ENCODE measurements at places on chromosomes 4 and X. TPM values are rescaled to one million over a fixed set of nuclear protein-coding genes. Genes with fewer than 3 reads are reported as not detected.

DNA sequence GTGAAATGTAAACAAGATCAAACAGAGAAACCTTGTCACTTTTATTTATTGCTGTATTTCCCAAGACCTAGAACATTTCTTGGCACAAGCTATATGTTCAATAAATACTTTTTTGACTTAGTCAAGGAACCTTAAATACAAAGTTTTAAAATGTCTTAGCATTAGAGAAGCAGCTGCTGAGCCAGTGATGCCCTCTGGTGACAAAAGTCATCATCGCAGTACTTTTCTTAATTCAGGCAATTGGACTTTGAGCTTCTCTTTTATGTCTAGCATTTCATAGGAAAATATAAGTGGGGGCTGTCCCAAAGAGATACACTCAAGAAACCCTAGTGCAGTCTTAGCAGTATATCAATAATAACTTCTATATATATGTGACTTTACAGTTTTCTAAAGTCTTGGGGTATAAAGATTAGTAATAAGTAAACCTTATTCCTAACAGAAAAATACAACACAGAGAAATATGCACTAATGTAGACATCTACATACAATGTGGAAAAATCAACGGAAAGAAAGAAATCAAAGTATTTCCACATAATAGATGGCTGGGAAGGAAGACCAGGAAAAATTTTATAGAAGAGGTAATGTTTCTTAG is 118.4 kb downstream of the DTHD1 start:
- peak; percentile 37 for DNase-seq

DNA sequence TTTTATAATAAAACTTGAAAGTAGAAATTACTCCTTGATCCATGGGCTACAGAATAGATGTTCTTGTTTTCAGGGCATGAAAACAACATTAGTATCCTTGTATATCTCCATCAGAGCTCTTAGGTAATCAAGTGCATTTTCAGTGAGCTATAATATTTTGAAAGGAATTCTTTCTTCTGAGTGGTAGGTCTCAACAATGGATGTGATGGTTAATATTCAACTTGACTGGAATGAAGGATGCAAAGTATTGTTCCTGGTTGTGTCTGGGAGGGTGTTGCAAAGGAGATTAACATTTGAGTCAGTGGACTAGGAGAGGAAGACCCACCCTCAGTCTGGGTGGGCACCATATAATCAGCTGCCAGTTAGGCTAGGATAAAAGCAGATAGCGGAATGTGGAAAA is 100.1 kb downstream of the LCORL start:
- no peak for DNase-seq

GRCh38 chrX:153334654-153335295 is 822 bp downstream of the ZNF275 start:
- no peak for DNase-seq

Gene NAP1L2
- total RNA-seq: 1.6 TPM

GRCh38 chr4:88320224-88320779 is 35.9 kb upstream of the PPM1K start:
- DNase-seq: no peak

DNA sequence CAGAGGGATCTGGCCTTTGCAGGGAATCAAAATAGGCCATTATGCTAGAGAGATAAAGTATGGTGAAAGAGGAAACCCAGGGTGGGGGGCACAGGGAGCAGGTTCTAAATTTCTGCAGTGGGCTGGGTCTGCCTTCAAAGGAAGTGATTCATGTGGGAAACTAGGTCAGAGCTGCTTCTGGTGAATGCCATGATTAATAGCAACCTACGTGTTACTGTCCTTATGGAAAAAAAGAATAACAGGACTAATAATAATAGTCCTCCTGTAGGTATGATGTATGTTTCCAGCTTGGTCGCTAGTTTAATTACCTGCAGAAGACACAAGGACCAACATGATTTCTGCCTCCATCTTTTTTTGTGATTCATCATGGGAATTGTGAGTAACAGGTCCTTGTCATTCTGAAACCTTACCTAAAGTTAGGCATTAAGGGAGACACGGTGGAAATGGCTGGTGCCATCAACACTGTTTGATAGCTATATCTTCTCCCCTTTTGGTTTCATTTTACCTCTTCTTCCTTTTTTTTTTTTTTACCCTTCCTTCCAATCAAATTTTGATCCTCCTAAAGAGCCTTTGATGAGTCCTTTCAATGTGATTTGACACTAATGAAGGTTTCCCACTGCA is 180.4 kb downstream of the CPEB2 start:
- DNase-seq: no peak

GRCh38 chr4:80125252-80126177 is 52.5 kb upstream of the ANTXR2 start:
- peak; percentile 72 for DNase-seq
